Right ventricle myocardium inferior (tissue), 1 donor: ENCODE measurements at places on chromosomes 4 and X. TPM values are rescaled to one million over a fixed set of nuclear protein-coding genes. Genes with fewer than 3 reads are reported as not detected.

- DNase-seq = no peak
Measured at GRCh38 chrX:11698702-11699101, 33.0 kb upstream of the ARHGAP6 start.

DNA sequence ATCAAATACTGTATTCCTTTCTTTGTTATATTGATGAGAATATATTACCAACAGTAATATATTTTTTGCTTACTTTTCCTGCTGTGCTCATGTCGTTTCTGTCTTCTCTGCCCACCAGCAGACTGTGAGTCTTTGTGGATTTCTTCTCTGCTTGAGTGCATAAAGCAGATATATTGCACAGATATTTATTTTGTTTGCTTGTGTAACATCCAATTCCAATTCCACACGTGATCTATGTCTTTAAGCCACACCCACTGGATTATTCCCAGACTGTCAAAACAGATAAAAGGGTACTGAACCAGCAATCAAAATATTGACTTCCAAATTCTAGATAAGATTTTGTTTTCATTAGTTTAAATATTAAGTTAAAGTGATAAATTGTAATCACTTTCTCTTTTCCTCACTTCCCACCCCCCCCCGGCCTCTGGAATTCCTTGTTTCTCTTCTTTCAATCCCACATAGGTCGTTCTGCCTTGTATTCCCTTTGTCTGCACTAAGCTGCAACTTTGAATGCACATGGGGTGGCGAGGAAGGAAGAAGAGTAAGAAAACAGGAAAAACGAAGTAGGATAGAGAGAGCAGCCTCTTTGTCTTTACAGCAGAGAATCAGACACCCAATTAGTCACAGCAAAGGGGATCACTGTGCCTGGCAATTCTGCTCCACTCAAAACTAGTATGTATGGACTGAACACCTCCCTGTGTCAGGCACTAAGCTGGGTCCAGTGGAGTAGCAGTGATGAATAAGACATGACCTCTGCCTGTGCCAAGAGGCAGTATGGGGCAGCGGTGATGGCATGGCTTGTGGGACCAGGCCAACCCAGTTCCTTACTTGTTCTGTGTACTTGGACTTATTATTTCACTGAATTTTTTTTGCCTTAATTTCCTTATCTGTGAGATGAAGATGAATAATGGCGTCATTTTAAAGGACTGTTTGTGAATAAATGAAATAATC lies at the start of gene ADH1B:
TSS of gene ADH1B (minus strand) at position 161 of the 951 bp plus-strand sequence. CDS start at position 91, 70 bp downstream.
- no peak for DNase-seq

GRCh38 chr4:80249144-80249543 lies 17.3 kb upstream of the FGF5 start:
- DNase-seq = no peak

DNA sequence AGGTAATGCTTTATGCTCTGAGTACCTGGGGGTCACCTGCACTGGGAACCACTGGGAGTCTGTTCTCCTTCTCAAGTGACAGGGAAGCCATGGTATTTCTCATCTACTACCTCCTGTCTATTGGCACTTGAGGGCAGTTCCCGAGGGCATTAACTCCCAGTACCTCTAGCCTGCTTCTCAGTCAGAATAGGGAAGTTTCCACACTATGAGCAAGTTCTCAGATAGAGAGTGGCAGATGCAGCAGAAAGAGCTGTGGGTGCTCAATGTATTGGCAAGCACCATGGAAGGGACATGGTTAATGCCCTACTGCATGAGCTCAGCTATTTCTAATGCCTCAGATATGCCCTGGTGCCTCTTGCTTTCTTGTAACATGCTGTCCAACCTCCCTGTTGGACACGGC lies 74.1 kb downstream of the ANOS1 start:
- no peak for DNase-seq

The RTL3 gene
- 0.08 TPM for total RNA-seq

The PFKFB1 gene
- 0.16 TPM for total RNA-seq

The TRIM60 gene
- not detected for total RNA-seq

The EFHC2 gene
- total RNA-seq = 17.5 TPM

The DSPP gene
- not detected for total RNA-seq

The GYG2 gene
- 1.5 TPM for total RNA-seq
